Fibroblast of mammary gland (primary cell): ENCODE measurements at places on chromosomes 13 and 19.

DNA sequence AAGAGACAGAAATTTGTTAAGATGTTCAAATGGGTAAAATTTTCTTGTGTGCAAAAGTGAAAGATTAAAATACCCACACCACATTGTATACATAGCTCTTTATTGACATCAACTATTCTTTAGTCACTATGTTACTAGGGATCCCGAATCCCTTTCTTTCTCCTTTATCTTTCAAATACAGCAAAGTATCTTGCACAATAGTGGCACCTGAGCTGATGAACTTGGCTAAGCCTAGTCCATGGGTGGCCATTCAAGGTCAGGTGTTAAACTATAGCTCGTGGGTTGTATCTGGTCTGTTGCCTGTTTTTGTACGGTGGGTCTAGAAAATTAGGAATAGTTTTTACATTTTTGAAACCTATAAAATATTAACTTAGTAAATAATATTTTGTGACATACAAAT lies 210.9 kb downstream of the SLITRK6 start:
- DNase-seq, result no peak

DNA sequence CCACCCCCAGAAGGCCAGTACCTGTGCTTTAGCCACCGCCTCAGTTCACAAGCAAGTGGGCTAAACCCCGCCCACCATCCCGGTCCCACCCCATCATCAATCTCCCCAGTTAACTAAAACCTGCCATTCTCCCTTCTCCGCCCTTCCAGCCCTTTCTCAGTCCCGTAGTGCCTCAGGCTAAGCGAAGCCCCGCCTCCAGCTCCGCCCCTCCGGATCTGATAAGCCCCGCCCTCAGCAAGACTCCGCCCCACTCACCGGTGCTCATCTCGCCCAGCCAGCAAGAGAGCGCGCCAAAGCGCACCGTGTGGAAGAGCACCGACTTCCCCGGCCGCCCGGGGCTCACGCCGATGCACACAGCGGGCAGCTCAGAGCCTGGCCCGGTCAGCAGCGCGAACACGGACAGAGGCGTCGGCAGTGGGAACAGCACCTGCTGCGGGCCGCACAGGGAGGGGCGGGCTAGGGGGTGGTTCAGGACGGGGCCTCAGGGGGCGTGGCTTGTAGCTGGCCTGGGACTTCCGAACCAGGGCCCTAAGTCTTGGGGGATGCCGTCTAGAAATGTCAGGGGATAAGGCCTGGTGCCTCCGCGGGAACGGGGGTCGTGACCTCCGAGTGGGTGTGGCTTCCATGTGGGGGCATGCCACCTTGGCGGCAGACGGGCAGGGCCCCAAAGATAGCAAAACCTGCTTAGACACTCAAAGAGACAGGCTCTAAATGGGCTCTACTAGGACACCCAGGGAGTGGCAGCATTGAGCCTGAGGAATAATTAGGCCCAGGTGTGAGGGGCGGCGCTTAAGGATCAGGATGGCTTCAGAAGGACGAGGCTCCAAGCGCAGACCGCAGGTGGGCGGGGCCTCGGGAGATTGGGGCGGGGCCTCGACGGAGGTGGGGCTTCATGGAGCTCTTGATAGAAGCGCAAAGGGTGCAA lies 21.4 kb downstream of the MAP4K1 start:
- DNase-seq, result no peak

- DNase-seq, result no peak
Measured at GRCh38 chr13:112174476-112175110, 107.6 kb downstream of the SOX1 start.

GRCh38 chr13:99854366-99854765 lies 117.2 kb downstream of the ZIC5 start:
- no peak for DNase-seq

DNA sequence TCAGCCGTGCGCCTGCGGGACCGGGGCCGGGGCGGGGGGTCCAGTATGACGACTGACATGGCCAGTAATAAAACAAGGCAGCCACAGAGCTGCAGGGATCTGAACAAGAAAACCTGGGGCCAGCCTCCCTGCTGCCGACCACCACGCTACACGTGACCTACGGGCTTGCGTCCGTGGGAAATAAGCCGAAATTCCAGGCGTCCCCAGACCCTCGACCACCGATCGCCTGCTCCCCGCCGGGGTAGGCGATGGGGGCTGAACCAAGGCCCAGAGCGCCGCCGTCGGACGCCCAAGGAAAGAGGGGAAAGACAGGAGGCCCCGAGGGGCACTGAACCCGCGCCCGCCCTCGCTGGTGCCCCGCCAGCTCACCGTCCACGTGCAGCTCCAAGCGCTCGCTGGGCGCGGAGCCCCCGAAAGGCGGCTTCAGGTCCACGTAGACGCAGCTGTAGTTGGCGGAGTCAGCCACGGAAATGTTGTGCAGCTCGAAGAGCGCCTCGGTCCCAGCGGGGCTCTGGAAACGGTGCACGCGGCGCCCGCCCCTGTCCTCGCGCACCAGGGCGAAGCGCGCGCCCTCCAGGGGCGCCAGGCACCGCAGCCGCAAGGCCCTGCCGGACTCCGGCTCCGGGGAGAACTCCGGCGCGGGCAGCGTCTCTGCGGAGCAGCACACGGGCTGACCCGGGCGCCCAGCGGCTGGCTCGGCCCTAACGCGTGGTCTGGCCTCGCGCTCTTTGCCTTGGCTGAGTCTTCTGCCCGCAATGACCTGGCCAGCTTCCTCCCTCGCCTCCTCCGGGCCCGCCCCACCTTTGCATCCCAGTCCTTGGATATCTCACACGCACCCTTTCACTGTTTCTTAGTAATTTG lies 3.1 kb downstream of the A1BG start:
- no peak for DNase-seq

DNA sequence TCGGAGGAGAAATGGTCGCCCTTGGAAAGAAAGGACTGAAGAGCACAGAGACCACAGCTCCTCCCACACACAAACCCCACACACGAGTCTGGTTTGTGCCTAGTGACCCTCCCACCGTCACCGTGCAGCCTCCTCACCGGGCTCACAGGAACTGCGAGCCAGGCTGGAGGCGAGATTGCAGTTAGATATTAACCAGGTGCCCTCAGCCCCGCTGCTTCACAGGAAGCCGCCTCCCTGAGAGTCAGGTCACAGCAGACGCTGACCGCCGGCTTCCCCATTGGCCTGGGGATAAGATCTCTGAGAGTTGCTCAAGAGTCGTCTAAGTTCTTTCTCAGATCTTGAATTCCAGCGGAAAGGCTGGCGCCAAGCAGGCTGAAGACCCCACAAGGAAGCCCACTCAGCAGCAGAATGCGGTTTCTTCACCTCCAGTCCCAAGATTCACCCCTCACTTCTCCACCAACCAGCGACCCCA lies 870 bp downstream of the ZNF44 start:
- DNase-seq, result peak; percentile 57

GRCh38 chr19:33394006-33394722 lies 20.7 kb downstream of the CEBPG start:
- DNase-seq, result peak; percentile 86

DNA sequence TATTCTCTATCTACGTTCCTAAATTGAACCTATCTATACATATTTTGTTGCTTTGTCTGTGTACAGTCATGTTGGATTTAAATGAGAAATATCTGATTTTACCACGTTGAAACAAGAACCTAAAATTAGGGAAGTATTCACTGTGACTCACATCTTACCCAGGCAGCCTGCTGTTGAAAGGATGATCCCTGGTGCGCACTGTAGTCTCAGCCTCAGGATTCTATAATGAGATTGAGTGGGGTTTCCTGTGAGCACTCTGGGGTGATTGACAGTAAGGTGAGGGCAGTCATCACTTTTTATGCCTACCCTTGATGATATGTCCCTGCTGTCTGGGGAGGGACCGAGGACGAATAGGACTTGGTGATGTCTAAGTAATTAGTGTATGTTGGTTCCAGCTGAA lies 35.4 kb downstream of the PCCA start:
- DNase-seq, result peak; percentile 25

DNA sequence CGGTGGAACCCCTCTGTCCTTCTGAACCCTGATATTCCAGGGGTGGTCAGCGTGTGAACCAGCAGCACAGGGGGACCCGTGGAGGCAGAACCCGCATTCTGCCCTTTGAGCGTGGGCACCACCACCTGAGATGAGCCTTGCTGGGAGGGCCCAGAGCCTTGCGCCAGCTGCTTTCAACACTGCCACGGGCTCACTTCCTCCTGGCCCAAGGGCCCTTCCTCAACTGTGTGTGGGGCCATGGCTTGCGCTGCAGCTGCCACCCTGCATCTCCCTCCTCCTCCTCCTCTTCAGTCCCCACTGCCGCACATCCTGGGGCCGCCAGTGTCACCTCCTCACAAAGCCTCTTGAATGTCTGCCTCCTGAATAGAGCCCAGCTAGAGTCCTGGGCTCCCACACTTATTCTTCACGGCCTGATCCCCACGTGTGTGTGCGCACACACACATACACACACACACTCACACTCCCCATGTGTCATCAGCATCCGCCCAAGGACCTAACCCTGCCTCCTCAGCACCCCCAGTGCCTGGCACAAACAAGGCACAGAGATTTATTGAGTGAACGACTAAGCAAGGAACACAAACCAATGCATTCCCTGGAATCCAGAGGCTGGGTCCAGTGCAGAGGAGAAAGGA lies 26.9 kb upstream of the TMEM160 start:
- DNase-seq, result no peak

DNA sequence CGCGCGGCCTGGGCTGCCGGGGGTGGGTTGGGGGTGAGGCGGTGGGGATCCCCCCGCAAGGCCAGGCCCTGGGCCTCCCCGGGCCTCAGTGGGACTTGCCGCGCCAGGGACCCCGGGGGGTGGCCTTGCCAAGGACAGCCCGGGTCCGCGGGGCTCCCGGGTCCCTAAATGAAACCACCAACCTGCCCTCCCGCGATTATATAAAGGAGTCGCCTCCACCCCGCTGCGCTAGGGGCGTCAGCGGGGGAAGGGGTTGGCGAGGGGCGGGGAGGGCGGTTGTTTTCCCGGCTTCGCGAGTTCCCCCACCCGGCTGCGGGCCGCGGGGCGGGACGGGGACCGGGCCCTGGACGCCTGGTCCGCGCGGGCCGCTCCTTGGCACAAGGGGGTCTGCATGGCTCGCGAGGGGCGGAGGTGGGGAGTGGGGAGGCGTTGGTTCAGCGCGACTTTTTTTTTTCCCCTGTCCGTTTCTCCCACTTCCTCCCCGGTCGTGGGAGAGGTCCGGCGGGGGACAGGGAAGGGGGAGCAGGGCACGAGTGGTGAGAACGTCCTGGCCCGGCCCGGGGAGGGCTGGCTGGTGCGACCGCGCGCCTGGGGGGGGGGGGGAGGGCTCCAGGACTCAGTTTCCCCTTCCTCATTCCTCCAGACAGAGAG lies 822 bp upstream of the ZBTB7A start:
- no peak for DNase-seq

DNA sequence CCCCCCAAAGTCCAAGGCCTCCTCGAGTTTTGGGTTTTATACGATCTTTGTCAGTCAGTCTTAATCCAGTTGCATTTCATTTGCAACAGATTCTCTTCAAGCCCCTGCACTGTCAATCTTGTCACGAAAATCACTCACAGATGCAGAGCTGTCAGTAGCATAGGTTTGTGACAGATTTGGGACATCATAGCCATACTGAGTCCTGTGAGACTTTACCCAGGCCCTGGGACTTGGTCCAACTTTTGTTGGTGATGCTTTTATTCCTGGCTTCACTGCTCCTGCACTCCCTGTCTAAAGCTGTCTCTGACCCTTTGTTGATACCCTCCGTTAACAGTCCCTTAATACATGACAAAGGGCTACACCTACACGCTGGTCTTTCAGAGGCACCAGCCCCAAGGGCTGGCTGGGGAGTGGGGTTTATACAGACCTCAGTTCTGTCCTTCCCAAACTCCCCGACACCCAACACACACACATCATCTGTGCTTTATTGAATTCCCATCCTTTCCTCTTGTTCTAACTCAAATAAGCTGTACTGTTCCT lies 36.0 kb downstream of the PABPC3 start:
- no peak for DNase-seq

- no peak for DNase-seq
Measured at GRCh38 chr19:16873594-16873993, 15.2 kb upstream of the F2RL3 start.
